ENCODE measurements at places on chromosomes 12 and 14. TPM values are rescaled to one million over a fixed set of nuclear protein-coding genes. Genes with fewer than 3 reads are reported as not detected.

Gene PARP11
- total RNA-seq, result 2.6 TPM

Gene SLC16A7
- 139 TPM for total RNA-seq

Gene HOXC6
- not detected for total RNA-seq

Gene STXBP6
- total RNA-seq, result 20.2 TPM

DNA sequence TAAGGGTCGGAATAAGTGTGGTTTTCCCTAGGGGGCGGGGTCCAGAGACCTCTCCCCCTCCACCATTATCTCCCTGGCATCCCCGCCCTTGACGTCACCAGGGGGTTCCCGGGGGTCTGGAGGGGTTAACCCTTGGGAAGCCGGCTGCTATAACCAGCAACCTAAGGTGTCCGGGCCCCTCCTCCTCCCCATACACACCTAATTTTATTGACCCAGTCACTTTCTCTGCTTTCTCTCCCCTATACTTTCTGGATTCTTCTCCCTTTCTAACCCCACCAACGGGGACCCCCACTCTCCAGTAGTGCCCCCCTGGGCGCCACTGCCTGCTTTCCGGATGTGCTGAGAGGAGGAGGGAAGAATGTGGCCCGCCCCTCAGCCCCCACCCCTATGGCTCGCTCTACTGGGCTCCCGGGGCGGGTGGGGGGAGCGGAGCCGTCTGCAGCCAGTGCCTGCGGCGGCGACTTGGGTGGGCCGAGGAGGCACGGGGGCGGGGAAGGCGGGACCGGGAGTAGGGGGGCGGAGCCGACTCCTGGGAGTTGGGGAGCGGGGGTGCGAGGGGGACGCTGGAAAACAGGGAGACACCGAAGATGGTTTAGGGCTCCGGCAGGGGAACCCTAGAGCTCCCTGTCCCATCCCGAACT, 1.8 kb downstream of the GLI1 start:
- DNase-seq, result peak; percentile 71

- no peak for DNase-seq
Measured at GRCh38 chr12:77998236-77998786, 167.6 kb downstream of the NAV3 start.

DNA sequence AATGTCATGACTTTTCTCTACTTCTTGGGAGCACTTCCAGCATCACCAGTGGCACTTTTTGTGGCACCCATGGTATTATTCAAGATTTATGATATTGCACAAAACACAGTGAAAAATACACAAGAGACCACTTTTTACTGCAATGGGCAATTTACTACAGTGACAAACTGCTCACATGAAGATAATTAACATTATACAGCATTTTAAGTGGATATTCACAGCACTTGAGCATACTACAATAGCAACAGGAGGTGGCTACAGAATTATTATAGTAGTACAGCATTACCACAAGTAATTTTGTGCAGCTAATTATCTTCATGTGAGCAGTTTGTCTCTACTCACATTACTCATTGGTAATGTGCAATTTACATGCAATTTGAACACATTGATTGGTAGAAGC, 18.3 kb downstream of the IL26 start:
- DNase-seq, result no peak

GRCh38 chr12:106498056-106498455, 84.7 kb upstream of the RFX4 start:
- no peak for DNase-seq

GRCh38 chr12:51323317-51323960, 535 bp downstream of the BIN2 start:
- no peak for DNase-seq
